ENCODE measurements at places on chromosomes 2 and 18.

- peak; percentile 34 for DNase-seq
These were observed 59.5 kb upstream of the RBM44 start for GRCh38 chr2:237739101-237739500.

- no peak for DNase-seq
These were observed 473.0 kb downstream of the CCDC85A start for GRCh38 chr2:56656826-56657225.

DNA sequence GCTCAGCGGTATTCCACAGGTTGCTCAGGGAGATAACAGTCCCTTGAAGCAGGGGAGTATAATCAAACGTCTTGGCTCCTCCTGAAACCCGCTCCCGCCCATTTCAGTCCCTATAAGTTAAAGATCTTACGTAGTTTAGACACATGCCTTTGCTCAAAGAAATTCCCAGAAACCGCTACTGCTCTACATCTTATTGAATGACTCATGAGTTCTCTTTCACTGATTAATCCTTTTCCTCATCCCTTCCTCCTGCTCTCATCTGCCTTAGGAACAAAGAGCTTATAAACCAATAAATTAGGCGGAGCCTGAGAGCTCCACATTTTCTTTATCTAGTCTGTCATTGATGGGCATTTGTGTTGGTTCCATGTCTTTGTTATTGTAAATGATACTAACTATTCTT is 4.2 kb upstream of the SERPINB4 start:
- no peak for DNase-seq

DNA sequence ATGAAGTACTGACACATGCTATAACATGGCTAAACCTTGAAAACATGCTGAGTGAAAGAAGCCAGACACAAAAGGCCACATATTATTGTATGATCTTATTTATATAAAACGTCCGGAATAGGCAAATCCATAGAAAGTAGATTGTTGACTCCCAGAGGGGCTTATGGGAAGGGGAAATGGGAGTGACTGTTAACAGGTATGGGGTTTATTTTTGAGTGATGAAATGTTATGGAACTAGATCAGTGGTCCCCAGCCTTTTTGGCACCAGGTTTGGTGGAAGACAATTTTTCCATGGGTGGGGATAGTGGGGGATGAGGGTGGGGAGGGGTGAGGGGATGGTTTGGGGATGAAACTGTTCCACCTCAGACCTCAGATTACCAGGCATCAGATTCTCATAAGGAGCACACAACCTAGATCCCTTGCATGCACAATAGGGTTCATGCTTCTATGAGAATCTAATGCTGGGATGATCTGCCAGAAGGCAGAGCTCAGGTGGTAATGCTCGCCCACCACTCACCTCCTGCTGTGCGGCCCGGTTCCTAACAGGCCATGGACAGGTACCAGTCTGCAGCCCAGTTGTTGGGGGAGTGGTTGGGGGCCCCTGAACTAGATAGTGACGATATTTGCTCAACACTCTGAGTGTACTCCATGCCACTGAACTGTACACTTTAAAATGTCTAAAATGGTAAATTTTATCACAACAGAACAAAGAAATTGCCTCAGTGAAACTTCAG is 59.1 kb downstream of the EFEMP1 start:
- DNase-seq: no peak

- no peak for DNase-seq
These were observed 42.1 kb downstream of the BOD1L2 start for GRCh38 chr18:57188851-57189557.

DNA sequence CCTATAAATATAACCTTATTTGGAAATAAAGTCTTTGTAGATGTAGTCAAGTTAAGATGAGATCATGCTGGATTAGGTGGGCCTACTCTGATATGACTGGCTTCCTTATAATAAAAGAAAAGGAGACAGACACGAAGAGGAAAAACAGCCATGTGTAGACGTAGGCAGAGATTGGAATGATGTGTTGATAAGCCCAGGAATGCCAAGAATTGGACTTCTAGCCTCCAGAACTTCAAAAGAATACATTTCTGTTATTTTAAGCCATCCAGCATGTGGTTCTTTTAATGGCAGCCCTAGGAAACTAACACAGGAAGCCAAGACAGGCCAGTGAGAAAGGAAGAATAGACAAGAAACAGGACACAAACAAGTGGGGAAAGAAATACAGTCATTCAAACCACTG is 68.6 kb downstream of the NYAP2 start:
- peak; percentile 76 for DNase-seq

- DNase-seq: no peak
These were observed 150.7 kb upstream of the RAB6C start for GRCh38 chr2:129828792-129829191.

GRCh38 chr2:168119515-168120141 is 127.8 kb downstream of the STK39 start:
- peak; percentile 78 for DNase-seq

DNA sequence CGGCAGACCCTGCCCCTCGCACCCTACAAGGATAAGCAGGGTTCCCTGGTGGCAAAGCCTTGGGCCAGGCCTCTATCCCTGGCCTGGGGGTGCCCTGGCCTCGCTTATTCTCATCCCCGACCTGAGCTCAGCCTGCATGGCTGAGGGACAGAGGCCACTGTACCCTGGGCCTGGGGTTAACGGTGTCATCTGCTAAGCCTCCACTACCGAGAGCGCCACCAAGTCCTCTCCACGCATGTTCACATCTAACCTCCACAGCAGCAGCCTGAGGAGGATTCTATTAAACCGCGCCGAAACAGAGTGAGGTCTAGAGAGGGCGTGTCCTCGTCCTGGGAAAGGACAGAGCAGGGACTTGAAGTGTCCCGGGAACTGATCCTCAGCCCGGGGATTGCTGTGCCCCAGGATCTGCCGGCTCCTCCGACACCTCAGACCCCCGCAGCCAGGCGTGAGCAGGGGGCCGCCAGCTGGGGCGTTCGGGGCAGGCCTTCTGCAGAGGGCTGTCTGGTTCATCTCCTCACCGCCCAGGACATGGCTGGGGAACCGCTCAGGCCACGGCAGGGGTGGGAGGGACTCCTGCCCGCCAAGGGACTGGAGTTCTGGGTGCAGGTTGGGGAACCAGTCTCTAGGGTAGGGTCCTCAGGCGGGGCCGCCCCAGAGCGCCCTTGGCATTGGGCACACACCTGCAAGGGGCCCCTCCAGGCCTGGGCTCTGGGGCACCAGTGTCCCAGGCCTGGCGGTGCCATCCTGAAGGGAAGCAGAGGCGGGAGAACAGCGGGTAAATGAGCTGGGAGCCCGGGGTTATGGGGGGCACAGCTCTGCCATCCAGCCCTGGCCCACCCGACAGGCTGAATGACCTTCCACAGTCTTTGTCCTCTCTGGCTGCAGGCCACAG is 68.0 kb upstream of the SMAD7 start:
- DNase-seq: no peak

DNA sequence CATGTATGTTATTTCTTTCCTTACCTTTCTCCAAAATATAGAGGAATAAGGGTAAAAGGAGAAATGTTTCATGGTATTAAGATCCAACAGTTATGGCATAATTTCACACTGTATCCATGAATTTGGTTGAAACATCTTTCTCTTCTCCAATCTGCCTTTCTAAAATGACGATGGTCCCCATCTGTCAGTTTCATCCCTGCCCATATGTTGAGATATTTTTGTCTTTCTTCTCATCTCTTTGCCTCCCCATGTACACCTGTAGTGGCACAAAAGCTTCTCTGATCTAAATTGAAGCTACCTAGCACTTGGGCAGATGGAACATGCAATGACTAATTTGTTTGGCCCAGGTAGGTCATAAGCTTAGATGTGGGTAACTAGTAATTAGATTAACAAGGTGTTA is 90.7 kb upstream of the LRRTM1 start:
- no peak for DNase-seq

DNA sequence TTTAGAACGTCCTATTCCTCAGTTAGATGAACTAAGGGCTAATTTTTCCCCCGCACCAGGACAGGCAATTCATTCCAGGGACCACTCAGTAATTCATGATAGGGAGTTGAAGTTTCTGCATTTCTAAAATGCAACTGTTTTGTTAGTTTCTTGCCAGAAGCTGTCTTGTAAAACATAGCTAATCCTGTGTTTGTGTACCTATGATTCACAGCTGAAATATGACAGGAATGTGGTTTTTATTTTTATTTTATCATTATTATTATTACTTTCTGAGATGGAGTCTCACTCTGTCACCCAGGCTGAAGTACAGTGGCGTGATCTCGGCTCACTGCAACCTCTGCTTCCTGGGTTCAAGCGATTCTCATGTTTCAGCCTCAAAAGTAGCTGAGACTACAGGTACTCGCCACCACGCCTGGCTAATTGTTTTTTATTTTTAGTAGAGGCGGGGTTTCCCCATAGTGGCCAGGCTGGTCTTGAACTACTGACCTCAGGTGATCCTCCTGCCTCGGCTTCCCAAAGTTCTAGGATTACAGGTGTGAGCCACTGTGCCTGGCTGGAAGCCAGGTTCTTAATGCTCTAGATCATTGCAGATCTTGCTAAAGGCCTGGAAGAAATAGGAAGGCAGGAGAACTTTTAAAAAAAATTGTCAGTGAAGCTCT is 154.8 kb upstream of the FHL2 start:
- peak; percentile 46 for DNase-seq

DNA sequence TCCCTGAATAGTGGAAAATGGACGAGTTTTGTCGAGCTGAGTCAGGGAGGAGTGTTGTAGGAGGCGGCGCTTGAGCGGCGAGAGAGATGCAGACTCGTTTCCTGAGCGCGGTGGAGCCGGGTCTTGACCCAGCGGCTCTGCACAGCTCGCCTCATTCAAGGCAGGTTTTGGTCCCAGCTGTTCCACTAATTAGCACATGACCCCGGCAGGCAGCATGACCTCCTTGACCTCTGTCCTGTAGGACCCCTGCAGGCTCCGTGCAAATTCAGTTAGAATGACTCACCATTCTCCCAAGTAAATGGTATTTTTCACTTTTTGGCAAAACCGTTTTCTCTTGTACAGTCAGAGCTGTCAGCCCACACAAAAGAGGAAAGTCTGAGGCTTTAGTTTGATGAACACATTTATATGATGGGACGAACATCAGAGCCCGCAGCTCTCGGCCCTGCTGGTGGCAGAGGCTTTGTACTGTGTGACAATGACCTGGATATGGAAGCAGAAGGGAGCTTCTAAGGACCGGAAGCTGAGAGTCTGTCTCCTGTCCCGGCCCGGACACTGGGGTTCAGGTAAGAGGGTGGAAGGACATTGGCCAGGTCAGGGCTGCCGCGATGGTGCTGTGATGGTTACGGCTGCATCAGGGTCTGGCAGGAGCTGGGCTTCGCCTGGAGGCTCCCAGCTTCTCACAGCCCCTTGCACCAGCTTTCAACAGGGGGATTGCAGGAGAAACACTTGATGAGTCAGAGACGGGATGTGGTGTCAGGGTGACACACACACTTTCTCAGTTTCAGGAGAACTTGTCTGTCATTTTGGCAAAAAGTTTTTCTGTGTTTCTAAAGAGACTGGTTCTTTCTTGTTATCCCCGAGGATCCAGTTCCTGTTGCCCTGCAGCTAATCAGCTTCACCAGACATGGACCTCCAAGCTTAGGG is 29.9 kb upstream of the ALKAL2 start:
- DNase-seq: peak; percentile 36

DNA sequence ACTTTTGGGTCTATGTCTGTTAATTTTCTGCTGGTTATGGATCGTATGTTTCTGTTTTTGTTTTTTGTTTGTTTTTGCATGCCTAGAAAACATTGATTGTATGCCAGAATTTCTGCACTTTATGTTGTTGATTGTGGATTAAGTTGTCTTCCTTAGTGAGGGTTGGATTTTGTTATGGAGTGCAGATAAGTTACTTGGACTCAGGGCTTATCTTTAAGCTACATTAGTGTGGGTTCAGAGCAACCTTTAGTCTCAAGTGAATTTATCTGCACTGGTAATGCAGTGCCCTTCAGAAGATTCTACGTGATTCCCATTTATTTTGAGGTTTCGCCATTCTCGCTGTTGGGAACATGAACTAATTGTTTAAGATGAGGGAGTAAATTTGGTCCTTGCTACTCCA is 32.9 kb downstream of the UBR3 start:
- no peak for DNase-seq

DNA sequence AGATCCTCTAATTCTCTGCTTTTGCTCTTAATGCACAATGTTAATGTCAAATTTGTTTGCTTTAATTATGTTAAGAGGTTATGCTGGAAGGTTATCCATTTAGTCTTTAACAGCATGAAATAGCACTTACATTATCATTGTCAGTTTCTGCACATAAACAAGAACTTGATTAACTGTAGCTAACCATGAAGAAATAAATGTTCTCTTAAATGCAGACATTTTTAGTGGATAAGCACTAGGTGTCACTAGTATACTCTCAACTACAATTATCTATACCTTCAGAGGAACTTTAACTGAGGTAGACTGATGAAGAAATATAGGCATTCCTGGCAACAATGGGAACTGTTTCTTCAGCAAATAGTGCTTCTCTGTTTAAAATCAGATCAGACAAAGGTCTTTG is 178.8 kb upstream of the CHST9 start:
- DNase-seq: peak; percentile 9

DNA sequence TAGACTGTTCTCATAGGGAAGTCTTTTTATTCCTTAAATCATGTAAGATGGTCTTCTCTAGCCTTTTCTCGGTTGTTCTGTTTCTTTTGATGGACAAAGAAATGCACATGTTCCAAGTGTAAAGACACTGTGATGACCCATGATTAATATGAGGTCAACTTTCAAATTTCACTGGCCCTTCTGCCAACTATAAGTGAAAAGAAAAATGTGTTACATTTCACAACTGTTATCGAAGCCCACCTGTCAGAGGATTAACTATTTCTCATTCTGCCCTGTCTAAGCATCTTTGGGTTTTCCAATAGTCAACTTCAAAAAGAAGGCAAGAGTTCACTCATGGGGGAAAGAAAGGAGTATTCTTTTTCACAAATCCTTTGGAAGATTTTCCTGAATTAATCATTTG is 3.3 kb downstream of the RDH14 start:
- DNase-seq: no peak
